ENCODE measurements at places on chromosomes 1 and 21.
A peak's percentile ranks its signal among the peaks of the same experiment; 100 is the strongest.

GRCh38 chr1:52601991-52602855 is at the start of gene GPX7:
Gene GPX7 (plus strand): TSS chr1:52602371. CDS start chr1:52602410, 39 bp downstream.
- DNase-seq: peak; percentile 34

DNA sequence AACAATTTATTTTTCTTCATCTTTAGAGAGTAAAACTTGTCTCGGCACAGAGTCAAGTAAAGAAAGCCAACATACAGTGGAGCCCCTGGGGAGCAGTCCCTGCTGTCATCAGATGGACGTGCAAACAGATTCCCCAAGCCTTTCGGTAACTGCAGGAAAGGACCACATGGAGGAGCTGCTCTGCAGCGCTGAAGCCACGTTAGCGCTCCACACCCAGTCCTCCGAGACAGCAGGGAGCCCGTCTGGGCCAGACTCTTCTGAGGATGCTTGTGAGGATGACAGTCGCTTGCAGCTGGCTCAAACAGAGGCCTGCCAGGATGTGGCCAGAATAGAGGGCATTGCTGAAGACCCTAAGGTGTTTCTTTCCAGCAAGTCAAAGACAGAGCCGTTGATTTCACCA is 77.1 kb upstream of the SCCPDH start:
- no peak for DNase-seq

DNA sequence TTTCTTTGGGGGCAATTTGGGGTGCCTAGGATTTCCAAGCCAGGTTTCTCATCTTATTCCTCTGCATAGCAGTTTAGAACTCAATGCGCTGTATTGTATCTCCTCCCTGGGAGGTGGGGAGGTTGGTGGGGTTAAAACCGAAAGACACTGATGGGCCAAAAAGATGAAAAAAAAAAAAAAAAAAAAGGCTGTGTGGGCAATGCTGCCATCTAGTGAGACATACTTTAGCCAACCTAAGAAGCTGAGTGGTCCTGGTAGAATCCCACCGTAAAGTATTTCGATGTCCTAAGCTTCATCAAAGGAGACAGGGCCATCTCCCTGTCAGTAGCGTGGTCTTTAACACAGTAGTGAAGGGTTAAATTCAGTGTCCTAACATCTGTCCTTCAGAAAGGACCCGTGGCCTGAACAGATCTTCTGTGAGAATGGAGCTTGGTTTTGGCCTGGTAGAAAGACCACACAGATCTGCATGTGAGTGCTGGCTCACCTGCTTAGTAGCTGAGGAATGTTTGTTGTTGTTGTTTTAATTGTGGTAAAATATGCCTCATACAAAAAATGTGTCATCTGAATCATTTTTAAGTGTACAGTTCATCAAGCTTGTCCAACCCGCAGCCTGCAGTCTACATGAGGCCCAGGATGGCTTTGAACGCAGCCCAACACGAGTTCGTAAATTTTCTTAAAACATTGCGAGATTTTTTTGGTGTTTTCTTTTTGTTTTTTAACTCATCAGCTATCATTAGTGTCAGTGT is 226.2 kb downstream of the KIF26B start:
- no peak for DNase-seq

DNA sequence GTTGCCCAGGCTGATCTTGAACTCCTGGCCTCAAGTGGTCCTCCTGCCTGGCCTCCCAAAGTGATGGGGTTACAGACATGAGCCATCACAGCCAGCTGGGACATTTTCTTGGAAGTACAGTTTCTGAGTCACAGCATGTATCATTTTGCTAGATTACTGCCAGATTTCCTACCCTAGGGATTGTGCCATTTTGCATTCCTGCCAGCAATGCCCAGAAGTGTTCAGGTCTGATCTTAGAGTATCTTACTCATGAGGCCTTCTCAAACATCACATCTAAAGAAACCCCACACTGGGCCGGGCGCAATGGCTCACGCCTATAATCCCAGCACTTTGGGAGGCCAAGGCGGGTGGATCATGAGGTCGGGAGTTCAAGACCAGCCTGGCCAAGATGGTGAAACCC is 10.2 kb downstream of the BMP8A start:
- no peak for DNase-seq

- no peak for DNase-seq
Observed at GRCh38 chr1:62295921-62296491, 23.2 kb downstream of the KANK4 start.

DNA sequence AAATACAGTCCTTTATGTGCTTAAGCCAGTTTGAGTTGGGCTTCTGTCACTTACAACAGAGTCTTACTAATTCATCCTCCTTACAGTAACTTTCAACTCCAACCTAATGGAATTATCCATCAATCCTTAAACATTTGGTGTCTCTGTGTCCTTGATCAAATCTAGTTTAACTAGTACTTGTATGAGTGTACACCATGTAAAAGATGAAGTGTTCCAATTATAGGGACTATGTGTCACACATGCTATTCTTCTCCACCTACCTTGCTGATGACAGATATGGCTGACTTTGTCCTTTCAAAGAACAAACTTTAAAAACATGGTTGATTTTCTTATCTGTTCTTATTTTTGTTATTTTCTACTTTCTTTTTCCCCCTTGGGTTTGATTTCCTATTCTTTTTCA is 60.4 kb upstream of the NBPF3 start:
- DNase-seq: no peak

DNA sequence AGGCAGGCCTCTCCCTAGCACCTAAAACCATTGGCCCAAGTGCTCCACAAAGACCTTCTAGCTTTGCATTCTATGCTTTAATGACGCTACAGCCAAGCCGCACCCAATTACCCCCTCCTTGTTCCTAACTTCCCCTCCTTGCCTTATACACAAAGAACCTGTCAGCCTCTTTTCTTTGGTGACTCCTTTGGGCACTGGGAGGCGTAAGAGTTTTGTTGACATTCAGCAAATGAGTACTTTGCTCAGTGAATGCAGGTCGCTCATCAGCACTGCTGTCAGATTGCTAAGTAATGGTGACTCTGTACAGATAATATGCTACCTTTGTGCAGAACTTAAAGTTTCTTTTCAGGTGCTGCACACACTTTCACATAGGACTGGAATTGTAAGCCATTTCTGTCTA is 187.6 kb upstream of the FAM78B start:
- no peak for DNase-seq

DNA sequence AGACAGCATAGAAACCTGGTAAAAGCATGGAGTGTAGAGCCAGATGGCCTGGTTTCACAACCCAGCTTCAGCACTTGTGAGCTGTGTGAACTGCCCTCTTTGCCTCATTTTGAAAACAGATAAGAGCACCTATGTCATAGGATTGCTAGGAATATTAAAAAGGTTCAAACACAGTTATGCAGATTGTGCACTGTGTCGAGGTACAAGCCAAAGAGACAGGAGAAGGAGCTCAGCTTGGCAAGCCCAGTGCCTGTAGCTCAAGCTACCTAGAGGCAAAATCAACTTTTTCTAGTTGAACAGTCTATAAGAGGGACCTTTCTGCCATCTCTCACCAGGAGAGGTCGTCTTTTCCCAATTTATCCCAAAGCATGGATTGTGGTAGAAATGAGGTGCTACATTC is 5.0 kb downstream of the CHODL start:
- DNase-seq: no peak

DNA sequence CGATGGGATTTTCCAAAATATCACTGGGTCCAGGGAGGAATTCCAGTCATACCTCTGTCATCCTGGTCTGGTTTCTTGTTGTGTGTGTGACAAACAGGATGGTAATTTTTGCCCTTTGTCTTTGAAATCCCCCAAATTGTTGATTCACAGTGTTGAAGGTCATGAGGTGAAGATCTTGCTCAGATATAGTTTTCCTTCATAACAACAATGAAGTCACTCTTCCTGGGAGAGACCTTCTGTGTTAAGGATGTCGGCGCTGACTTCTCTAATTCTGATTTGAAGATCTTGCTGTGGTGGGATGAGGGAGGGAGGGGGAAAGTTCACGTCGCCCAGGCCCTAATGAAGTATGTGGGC is 32.2 kb upstream of the MPZL1 start:
- DNase-seq: no peak

GRCh38 chr1:164771619-164772361 is 212.8 kb downstream of the PBX1 start:
- DNase-seq: no peak

DNA sequence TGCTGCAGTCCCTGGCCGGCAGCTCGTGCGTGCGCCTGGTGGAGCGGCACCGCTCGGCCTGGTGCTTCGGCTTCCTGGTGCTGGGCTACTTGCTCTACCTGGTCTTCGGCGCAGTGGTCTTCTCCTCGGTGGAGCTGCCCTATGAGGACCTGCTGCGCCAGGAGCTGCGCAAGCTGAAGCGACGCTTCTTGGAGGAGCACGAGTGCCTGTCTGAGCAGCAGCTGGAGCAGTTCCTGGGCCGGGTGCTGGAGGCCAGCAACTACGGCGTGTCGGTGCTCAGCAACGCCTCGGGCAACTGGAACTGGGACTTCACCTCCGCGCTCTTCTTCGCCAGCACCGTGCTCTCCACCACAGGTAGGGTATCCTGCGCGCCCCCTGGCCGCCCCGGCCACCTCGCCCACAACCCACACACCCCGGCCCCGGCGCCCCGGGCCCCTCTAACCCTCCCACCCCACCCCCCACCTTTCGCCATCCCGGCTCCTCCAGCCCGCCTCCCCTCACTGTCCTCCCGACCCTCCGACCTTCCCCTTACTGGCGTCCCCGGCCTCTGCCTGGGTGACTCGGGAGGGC is 352 bp downstream of the KCNK1 start:
- DNase-seq: no peak

DNA sequence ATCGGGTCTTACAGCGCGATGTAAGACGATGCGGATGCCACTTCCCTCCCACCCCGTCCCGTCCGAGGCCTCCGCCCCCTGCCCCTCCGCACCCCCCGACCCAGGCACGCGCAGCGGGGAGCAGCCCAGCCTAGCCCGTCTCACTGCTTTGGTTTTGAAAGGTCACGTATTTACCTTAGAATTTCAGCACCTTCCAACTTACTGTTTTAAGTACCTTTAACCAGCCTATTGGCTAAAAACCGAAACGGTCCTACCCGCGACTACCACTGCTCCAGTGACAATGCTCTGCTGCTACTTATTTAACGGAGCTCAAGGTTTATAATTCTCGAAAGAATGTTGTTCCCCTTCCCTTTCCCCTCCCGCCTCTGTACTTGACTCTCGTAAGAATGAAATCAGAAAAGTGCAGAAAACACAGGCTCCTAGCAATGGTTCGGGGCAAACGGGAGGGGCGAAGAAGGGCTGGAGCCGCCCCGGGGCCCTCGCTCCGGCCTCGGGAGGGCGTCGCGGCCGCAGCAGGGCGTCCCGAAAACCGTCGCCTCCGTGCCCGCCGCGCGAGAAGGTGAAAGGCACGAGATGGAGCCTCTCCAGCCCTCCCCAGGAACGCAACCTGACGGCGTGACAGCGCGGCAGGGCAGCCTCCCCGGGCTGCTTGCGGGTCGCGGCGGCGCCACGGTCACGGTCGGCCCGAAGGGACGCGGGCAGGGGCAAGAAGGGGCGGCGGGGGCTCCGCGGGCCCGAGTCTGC is 667 bp downstream of the TMEM50B start:
- DNase-seq: no peak

- no peak for DNase-seq
Observed at GRCh38 chr1:40689737-40690136, 1.8 kb upstream of the NFYC start.

- DNase-seq: no peak
Observed at GRCh38 chr1:52907068-52907811, 14.3 kb downstream of the ECHDC2 start.

DNA sequence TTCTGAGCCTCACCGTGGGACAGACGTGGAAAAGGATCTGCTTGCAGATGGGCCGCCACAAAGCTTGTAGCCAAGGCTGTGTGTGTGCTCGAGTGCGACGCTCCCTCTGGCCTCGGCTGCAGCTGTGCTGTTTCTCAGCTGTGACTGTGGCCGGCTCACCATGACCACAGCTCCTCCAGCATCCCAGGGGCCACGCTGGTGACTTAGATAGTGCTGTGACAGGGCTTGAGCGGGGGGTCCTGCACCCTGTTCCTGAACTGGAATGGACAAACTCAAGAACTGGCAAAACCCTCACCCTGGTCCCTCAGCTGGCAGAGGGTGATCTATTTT is 17.4 kb upstream of the ACTRT2 start:
- DNase-seq: no peak
